ENCODE measurements at places on chromosomes 3 and 15.
A peak's percentile ranks its signal among the peaks of the same experiment; 100 is the strongest.

DNA sequence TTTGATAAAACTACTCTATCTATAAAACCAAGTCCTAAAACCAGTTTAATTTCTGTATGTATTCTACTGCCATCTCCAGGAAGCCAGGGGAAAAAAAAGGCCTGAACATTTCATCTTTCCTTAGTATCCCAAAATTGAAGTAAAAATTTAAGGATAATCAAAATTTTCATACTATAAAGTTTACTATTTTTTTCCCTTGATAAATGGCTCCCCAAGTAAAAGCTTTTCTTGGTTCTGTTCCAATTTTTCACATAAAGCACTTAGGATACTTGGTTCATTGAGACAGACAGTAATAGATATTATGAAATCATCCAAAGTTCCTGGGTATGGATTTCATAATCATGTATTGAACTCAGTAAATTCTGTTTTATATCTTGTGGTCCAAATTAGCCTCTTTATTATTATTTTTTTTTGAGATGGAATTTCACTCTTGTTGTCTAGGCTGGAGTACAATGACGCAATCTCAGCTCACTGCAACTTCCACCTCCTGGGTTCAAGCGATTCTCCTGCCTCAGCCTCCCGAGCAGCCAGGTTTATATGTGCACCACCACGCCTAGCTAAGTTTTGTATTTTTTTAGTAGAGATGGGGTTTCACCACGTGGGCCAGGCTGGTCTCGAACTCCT lies 34.5 kb downstream of the ICE2 start:
- peak; percentile 68 for DNase-seq

- peak; percentile 11 for DNase-seq
These were observed 115.9 kb downstream of the CBLB start for GRCh38 chr3:105752791-105753415.

- DNase-seq: no peak
These were observed 5.5 kb downstream of the TAGLN3 start for GRCh38 chr3:112004187-112004586.

DNA sequence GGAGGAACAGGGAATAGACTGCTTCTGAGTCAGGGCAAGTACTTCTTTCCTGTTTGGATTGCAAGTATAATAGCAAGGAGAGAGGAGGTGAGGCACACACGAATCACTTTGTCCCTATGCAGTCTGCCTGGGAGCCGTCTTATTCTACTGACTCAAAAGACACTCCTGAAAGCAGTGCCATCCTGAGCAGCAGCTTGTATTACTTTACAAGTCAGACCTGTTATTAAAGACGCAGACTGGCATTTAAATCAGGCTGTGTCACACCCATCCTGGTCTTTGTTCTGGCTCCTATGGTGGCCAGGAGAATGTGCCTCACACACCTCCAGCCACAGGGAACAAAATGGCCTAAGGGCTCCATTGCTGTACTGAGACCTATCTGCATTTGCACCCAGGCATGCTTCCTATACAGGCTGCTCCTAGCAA lies 17.9 kb upstream of the SQOR start:
- DNase-seq: no peak

- no peak for DNase-seq
These were observed 425.2 kb upstream of the TBL1XR1 start for GRCh38 chr3:177622520-177622919.

- DNase-seq: peak; percentile 58
These were observed 229.2 kb upstream of the LRTM1 start for GRCh38 chr3:55156851-55157650.

DNA sequence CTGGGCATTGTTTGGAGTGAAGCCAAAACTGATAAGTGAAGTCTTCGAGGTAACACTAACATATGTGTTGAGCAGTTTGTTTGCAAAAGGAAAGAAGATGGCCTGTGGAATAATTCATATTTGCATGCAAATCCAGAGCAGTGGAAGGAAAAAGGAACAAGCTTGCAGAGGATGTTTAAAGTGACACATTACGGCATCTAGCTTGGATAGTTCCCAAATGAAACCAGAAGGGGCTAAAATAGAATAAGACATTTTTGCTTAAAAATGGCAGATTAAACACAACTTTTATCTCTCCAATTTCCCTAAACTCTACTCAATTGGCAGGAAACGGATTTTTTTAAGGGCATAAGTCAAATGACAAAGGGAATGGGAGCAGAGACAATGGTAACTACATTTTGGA lies 25.4 kb upstream of the RYK start:
- no peak for DNase-seq

- DNase-seq: peak; percentile 28
These were observed 39.8 kb upstream of the FGF7 start for GRCh38 chr15:49383266-49383665.

GRCh38 chr3:107690522-107691138 lies 167.9 kb downstream of the BBX start:
- peak; percentile 79 for DNase-seq

DNA sequence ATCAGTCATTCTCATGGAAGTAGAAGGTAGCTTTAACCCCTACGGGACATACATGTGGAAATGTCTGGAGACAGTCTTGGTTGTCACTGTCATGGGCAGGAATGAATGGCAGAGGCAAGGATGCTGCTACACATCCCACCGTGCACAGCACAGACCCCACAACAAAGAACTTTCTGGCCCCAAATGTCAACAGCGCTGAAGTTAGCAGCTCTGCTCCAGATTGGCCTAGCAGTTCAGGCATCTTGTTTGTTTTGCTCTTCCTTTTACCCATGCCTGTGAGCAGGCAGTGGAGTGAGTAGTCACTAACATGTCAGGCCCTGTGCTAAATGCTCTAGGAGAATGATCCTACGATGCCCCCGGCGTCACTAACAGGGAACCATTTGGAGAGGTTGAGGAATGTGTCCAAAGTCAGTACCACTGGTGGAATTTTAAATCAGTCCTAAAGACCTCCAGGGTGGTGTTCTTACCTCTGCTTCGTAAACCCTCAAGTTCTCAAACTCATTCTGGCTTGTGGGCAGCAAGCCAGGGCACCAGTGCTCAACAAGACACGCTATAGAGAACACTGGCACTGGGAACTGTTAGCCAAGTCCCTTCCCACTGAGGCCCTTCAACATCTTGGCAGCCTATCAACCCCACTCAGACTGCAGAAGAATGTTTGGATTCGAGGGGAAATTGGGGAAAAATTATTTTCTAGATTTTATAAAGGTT lies 142.2 kb downstream of the FOXP1 start:
- DNase-seq: no peak

DNA sequence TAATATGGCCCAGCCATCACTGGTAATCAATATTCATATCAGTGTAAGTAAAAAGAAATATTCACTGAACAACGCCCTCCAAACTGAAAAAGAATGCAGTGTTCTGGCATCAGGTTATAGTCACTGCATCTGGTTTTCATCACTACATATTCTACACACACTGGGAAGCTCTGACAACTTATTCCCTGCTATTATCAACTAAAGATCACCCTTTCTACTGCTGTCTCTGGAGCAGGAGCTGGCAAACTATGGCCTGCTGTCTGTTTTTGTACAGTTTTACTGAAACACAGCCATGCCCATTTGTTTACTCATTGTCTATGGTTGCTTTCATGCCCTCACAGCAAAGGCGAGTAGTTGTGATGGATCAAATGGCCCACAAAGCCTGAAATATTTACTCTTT lies 35.3 kb downstream of the TUBGCP4 start:
- peak; percentile 71 for DNase-seq

DNA sequence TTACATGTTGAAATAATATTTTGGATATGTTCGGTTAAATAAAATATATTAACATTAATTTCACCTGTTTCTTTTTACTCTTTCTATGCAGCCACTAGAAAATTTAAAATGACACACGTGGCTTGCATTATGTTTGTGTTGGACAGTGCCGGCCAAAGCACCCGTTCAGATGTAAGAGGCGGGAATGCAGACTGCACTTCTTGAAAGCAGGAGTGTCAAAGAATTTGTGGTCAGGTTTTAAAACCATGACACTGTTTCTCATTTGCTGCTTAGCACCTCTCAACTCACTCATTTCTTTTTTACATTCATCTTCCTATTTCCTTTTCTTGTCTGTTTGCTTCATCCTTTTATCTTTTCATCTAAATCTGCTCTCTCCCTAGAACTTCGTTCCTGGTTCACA lies 35.3 kb upstream of the MINAR1 start:
- no peak for DNase-seq

DNA sequence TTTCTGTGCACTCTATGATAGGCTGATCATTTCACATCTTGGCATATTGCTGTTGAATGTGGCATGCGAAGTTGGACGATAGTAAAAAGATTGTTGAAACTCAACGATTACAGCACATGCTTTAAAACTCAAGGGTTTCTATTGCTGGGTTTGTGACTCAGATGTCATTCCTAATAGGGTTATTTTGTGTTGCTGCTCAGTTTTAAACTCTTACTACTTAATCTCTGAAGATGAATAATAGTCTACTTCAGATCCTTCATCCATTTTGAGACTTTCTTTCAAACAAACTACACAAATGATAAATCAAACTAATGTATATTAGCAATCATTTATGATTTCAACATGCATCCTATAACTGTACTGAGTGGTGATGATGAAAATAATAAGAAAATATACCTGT lies 71.3 kb upstream of the MBNL1 start:
- peak; percentile 66 for DNase-seq

GRCh38 chr3:29239376-29239775 lies 41.5 kb upstream of the RBMS3 start:
- peak; percentile 15 for DNase-seq

- DNase-seq: no peak
These were observed 73.8 kb downstream of the MYO1E start for GRCh38 chr15:59298854-59299250.

GRCh38 chr3:195025884-195026200 lies 245.1 kb downstream of the XXYLT1 start:
- DNase-seq: no peak

DNA sequence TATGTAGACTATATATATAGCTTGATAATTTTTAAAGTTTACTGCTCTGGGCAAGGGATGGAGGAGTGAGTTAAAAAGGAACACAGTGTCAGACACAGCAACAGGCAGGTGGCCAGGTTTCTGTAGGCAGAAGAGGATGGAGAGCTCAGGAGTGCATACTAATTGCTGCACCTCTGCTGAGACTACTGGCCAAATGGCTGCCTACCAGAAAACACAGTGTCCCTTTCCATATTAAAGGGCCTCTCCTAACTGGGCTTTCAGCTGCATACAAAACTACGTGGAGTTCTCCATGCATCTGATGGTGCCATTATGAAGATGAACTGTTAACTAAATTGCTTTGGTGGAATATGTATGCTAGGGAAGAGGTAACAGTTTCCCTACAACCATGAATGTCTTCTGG lies 1.8 kb downstream of the ATP13A4 start:
- no peak for DNase-seq

DNA sequence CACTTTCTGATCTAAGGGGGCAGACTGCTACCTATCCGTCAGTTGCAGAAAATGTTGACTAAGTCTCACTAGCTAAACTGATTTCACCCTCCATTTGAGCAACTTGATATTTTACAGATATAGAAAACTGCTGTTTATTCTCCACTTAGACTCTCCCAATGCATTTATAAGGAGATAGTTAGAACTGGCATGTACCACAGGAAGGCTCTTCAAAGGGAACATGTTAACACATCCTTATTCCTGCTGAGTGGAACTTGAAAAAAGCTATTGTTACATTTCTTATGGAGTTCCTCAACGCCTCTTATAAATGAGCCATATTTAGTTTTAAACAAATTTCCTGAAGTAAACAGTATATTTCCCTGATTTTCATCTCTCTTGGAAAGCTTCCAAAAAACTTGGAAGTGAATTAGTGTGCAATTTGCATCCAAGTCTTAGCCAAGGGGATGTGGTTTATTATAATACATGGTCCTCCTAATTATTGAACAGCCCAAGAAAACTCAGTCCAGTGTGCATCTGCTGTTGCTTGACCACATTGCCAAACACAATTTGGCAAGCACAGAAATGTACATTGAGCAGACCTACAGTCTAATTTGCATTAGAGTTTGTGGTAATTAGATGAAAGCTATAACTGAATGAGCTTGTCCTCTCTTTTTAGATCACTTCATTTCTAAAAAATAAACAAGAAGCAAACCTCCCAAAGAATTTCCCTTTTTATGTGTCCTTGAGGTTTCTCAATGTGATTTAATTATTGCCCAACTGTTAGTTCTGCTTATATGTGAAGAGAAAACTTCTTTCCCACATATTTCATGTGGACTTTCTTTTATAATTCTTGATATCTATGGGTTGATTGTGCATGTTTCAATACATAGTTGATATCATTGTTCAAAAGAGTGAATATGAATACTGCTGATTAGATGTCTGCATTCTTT lies 72.6 kb upstream of the DPH6 start:
- peak; percentile 8 for DNase-seq

- peak; percentile 52 for DNase-seq
These were observed 14.6 kb downstream of the PLSCR5 start for GRCh38 chr3:146590521-146590920.

GRCh38 chr15:73391128-73391872 lies 22.5 kb upstream of the HCN4 start:
- DNase-seq: no peak

- no peak for DNase-seq
These were observed 1.7 kb upstream of the TLR9 start for GRCh38 chr3:52227117-52227516.

- no peak for DNase-seq
These were observed 9.3 kb downstream of the ARIH2 start for GRCh38 chr3:48927928-48928327.

DNA sequence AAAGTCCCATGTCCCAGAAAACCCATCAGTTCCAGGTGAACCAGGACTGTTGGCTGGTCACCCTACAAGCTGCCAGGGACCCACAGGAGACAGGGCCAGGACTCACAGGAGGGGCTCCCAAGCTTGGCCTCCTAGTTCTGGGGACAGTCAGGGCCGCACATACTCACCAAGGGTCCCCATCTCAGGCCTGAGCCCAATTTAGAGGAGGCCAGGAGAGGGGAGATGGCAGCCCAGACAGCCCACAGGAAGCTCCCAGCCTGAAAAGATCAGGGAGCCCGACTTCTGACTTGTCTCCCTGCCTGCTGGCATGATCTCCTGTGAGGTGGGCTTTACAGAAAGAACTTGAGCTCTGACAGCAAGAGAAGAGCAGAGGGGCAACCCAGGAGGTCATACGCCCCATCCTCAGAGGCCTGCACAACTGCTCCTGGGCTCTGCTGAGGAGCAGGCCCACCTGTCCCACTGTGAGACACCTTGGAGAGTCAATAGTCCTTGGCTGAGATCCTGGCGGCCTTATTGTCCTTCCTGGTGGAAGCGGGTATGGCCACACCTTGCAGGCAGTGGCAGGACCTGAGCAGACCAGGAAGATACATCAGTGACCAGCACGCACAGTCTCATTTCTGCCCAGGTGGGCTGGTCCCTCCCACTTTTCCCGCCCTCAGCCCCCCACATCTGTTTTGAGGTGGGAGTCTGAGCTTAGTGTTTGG lies 2.5 kb upstream of the ISLR start:
- no peak for DNase-seq

GRCh38 chr3:178982137-178982536 lies 89.5 kb downstream of the ZMAT3 start:
- peak; percentile 37 for DNase-seq

Measured in fibroblast of the aortic adventitia (primary cell).